NCI-H1092 (cell line): ENCODE measurements at places on chromosomes 4 and X.

DNA sequence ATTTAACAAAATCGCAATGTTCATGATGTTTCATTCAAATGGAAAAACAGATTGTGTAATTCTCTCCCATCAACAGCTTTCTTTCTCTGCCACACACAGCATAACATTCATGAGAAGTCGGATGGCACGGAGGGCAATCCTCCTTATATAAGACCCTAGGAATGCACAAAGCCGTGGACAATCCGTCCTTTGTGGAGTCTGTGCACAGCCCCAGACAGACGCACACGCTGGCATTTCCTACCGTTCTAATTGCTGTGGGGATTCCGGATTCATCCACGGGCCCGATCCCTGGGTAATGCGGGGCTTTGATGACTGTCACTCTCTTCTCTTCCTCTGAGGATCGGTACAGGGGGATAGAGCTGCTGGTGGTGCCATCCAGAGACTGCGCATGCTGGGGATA is 121.9 kb upstream of the PDLIM3 start:
- no peak for DNase-seq

DNA sequence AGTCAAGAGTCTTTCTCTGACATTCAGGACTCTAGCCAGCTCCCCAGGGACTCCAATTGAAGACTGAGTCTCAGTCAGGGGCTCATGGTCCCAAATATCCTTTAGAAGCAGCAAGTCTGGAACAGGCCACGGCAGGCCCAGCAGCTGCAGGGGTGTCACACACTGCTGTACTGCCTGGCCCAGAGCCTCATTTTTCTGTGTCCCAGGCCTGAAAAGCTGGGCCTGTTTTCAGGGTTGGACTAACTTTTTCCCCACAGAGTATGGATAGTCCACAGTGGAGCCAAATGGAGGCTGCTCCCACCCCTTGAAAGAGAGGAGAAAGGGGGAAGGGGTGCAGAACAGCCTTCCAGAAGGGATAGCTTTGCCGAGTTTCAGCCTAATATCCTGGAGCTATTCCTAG is 146.8 kb upstream of the NALF2 start:
- no peak for DNase-seq

DNA sequence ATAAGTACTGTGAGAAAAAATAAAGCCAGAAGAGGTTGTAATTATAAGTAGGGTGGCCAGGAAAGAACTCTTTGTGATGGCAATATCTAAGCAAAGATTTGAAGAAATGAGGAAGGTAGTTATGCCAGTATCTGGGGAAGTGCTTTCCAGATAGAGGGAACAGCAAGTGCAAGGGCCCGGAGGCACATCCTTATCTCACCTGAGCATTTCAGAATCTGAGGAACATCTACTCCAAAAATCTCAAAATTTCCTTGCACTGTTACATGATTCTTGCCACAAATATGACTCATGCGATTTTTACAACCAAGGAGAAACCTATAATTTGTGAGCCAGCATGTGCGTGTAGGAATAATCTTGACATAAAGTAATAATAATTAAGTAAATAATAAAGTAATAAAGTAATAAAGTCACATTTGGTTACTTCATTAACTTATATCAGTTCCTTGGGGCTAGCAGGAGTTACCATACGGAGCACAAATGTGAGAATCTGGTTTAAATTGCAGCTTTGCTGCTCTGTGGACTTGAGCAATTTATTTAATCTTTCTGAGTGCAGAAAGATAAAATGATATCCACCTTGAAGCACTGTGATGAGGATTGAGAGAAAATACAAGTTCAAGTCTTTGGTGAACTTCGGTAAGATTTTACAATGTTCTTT is 105.1 kb upstream of the SLC34A2 start:
- DNase-seq = no peak

DNA sequence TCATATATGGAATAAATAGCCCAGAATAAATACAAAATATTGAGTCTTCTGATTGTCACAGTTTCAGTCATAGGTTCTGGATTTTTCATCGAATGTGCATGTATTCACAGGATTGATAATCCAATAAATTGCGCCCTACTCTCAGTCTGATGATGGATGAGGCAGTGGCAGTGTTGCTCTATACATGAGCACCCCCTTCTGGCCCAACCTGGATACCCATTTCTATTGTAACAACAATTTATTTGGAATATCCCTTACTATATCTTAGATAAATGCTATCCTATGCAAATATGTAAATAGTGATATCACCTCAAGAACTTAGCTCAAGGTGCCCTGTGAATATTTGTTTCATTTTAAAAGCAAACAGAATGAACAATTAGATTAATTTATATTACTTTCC is 733.7 kb upstream of the PABPC4L start:
- DNase-seq = no peak
